DMS79 treated with DMSO at 0.1 percent for 48 hours (cell line): ENCODE measurements at places on chromosomes 7 and 10.

- DNase-seq: no peak
Measured at GRCh38 chr7:88233828-88234227, 14.0 kb upstream of the SRI start.

- DNase-seq: no peak
Measured at GRCh38 chr7:50141854-50142253, 48.8 kb upstream of the ZPBP start.

DNA sequence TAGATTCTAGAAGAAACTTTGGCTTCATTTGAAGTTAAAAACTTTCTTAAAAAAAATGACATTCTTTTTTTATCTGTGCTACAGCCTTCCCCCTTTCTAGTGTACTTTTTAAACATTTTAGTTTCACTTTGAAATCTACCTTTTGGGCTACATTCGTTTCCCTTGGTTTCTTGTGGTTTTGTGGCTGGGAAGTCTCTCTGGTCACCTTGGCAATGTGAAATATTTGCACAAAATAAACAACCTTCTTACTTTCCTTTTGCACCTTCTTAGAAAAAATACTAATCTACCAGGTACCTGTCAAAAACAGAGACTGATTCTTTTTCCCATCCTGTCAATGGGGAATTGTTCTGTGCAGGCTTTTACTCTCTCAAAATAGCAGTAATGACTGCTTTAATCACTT, 350.2 kb downstream of the GATA3 start:
- no peak for DNase-seq

GRCh38 chr10:33212061-33212748, 122.3 kb downstream of the NRP1 start:
- DNase-seq: no peak

- peak; percentile 29 for DNase-seq
Measured at GRCh38 chr7:73668886-73669230, 1.2 kb downstream of the VPS37D start.
